Stimulated activated CD8-positive, alpha-beta memory T cell treated with anti-CD3 and anti-CD28 coated beads, Interleukin-15, amount 100 ng/mL, for 48 hours (primary cell): ENCODE measurements at places on chromosomes 4 and X.
A peak's percentile ranks its signal among the peaks of the same experiment; 100 is the strongest.

- no peak for DNase-seq
Measured at GRCh38 chr4:28267166-28267565, 1406.5 kb downstream of the STIM2 start.

GRCh38 chr4:140266958-140267568 lies 106.4 kb upstream of the SCOC start:
- no peak for DNase-seq

DNA sequence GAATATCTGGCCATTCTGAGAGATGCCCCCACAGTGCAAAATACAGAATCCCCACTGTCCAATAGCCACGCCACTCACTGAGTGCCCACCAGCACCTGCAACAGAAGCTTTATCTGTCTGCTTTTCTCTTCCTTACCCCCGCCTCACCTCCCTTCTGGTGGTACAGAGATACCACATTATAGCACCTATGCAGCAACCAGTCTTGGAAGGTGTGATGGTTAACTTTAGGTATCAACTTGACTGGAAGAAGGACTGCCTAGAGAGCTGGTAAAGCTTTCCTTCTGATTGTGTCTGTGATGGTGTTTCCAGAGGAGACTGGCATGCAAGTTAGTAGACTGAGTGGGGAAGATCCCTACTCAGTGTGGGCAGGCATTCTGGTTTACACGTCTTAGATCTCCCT lies 61.8 kb upstream of the TXK start:
- no peak for DNase-seq

- no peak for DNase-seq
Measured at GRCh38 chr4:160202802-160203201, 1099.9 kb downstream of the RAPGEF2 start.

- DNase-seq = peak; percentile 32
Measured at GRCh38 chrX:54182194-54182863, 725 bp downstream of the FAM120C start.

- DNase-seq = no peak
Measured at GRCh38 chr4:183986971-183987946, 82.2 kb downstream of the STOX2 start.

DNA sequence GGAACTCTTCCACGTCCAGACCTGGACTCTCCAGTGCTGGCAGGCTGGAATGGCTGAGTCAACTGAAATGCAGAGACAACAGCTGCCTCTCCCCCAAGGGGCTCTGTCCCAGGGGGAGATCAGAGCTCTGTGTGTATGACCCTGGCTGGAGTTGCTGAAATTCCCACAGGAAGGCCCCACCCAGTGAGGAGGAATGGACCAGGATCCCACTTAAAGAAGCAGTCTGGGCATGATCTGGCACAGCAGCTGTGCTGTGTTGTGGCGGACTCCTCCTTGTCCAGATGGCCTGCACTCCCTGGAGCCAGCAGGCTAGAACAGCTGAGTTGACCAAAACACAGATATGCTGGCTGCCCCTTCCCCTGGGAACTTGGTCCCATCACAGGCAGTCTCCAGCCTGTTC lies 25.4 kb downstream of the C4orf17 start:
- no peak for DNase-seq

GRCh38 chr4:147678796-147679549 lies 5.0 kb downstream of the PRMT9 start:
- no peak for DNase-seq

- no peak for DNase-seq
Measured at GRCh38 chr4:15544248-15544729, 74.6 kb downstream of the CC2D2A start.

DNA sequence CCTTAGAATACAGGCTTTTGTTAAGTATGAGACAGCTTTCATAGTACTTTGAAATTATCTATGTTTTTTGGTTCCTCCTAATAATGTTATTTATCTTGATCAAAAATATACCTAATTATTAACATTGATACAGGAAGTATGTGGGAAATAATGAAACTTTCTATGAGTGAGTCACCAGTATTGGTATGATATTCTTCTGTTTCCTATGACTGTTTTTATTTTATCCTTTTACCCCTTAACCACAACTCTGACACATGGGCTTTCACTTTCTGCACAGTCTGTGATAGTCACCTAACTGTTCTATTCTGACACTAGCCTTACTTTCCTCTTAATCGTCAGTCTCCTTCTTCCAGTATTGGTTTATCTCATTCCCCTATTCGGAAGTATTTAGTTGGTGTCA lies 4.7 kb downstream of the THAP9 start:
- DNase-seq = no peak

GRCh38 chr4:24056289-24056688 lies 166.4 kb upstream of the PPARGC1A start:
- no peak for DNase-seq

DNA sequence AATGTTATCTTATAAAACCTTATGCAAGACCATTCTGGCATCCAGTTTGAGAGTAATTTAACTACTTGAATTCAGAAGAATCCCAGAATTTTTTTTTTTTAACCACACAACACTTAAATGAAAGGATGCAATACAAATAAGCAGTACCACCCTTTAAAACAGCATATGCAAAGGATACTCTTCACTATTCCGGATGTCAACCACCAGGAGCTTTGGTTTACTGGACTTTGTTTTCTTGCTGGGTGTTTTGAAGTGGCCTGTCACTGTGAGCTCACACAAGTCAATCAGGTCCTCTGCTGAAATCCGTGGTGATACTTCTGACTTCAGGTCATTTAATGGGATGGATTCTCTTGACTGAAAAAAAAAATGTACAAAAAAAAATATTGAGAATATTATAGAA lies 200.0 kb downstream of the TBCK start:
- no peak for DNase-seq

DNA sequence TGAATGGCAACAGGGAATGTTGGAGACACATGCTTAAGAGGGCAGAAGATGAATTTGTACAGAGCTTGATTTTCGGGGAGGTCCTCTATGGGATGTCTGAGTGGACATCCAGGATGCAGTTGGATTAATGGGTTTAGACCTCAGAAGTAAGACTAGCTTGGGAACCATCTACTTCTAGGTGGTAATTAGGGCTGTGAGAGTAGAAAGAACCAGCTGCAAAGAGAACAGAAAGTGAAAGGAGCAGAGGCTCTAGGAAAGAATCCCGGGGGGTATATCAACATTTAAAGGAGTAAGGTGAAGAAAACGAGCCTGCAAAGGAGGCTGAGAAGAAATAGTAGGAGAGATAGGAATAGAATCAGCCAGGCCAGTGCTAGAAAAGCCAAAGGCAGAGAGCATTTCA lies 29.0 kb upstream of the NKRF start:
- no peak for DNase-seq

GRCh38 chr4:103100691-103101090 lies 1.1 kb upstream of the BDH2 start:
- DNase-seq = no peak

GRCh38 chrX:10146346-10146745 lies 10.4 kb upstream of the CLCN4 start:
- no peak for DNase-seq

DNA sequence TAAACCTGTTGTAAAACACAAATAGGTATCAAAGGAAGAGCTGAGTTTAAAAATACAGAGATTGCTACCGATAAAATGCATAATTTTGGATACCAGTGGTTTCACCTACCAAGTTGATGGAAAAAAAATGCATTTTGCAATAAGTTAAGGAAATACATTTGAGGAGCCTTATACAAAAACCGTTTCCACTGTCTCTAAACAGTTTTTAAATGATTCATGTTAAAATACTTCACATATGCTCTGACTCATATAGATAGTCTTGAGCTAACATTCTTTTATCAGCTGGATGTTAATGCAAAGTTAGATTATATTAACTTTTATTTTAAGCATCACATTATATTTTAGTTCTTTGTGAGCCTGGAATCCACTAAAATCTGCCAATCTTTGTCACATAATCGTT lies 50.6 kb upstream of the ANKRD17 start:
- DNase-seq = no peak

DNA sequence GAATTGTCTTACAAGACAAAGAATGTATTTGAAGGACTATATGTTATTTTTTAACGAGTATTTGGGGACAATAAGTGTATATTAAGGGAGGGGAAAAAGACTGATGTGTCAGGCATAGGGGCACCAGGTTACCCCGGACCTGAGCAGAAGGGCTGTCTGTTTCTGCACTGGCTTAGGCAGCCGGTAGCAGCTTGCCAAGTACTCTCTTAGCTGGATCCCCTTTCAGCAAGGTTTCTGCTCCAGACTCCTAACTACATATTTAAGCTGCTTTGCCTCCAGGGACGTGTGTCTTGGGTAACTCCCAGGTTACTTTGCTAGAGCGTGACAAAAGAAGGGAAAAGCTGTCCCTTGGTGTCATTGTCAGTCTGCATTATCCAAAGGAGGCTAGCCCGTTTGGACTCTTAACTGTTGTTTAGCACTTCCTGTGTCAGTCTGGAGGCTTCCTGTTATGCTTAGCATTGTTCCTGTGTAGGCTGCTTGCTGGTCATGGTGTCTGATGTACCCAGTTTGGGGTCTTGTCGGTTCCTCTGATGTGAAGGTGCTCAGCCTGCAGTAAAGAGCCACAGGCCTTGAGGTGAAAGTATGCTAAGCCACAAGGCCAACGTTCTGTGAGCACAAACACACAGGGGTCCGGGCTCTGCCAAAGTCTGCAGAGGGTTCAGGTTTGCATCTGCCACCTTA lies 11.6 kb downstream of the CXCR3 start:
- no peak for DNase-seq

DNA sequence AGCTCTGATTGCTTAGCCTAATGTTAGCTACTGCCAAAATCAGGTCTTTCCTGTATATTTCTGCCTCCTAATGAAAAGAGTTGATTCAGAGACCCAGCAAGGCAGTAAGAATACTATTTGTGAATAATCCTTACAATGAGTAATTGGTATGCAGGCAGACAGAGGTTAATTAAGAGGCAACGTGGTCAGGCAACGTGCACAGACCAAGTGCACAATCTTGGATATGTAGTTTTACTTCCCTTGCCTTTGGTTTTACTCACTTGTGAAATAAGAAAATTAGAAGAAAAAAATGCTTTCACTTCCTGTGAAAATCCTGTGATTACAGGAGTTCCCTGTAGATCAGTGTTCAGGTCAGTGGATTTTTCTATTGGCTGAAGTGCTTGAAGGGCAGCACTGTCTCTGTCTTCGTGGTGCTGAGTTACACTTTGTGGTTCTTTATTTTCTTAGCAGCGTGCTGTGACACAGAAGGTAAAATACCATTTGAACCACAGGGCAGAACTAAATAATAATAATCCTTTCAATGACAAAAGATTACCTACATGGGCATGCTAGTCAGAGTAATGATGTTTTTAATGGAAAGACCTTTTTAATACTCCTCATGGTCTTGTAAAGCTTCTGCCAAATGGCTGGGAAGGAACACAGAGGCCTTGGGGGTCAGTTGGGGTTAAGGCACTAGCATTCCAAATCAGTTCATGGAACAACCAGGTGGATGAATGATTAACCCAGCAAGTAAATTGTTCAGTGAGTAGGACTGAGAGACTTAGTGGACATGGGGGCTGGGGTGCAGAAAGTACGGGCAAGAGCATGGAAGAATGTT lies 430.9 kb downstream of the MAPK10 start:
- DNase-seq = no peak

DNA sequence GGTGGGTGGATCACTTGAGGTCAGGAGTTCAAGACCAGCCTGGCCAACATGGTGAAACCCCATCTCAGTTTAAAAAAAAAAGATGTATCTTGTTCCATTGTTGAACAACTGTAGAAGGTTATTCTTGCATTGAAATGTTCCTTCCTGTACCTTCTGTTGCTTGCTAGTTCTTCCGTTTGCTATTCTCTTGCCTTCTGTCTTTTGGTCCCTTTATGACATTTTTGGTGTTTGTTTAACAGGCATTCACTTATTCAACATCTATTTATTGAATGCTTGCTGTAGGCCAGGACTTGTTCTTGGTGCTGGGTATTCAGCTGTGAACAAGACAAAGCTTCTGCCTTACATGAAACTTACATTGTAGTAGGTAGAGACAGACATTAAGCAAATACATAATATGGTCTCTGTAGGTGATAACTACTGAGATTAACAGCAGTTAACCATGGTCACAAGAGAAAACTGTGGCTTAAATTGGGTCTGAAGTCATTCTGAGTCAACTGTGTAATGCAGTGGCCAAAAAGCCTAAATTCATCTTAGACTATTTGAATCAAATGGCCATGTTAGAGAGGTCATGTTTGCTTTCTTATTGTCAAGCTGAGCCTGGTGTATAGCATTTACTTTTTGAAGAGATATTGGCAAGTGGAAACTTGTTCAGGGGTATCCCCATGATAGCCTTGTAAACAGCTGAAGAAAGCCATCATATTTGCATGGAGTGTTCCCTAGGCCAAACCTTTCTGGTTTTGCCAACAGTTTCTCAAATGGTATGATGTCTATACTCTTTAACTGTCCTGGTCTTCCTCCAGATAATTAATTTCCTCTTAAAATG lies 35.6 kb downstream of the GAB1 start:
- no peak for DNase-seq

GRCh38 chr4:41258783-41259182 lies 2.1 kb downstream of the UCHL1 start:
- no peak for DNase-seq

DNA sequence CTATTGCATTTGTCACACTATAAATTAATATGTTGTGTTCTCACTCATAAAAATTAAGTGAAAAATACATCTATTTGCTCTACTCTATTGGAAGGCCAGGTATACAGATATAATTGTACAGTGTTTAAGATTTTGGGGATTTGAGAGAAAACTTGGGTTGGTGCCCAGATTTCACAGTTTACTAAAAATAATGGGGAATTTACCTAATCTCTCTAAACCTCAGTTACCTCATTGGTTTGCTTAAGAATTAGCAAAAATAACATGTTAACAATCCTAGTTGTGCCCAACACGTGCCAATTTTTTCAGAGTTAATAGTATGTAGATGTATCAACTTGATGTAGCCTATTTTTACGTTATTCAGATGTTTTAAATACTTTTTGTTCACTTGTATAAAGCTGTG lies 1495.3 kb upstream of the PCDH7 start:
- no peak for DNase-seq

GRCh38 chr4:138269175-138269574 lies 27.0 kb upstream of the SLC7A11 start:
- DNase-seq = no peak

DNA sequence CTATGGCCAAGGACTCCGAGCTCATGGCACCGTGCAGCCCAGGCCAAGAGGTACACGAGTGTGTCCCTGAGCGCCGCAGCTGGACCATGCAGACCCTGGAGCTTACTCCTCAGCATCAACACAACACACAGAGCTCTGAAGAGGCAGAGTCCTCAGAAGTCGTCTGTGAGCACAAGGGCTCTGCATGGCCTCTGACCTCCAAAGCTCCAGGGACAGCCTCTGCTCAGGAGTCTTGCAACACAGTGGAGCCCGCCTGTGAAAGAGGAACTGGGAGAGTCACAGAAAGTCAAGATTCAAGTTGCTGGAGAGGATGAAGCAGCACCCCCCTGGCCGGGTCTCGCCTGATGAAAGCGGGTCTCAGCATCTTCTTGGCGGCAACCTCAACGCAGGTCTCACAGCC lies 2.9 kb downstream of the LRPAP1 start:
- DNase-seq = no peak

GRCh38 chrX:153530411-153531129 lies 13.1 kb downstream of the ATP2B3 start:
- DNase-seq = no peak

- no peak for DNase-seq
Measured at GRCh38 chrX:12930150-12930549, 23.7 kb downstream of the TLR8 start.

GRCh38 chrX:47191331-47191730 lies 2.3 kb upstream of the UBA1 start:
- DNase-seq = peak; percentile 34

- DNase-seq = no peak
Measured at GRCh38 chr4:53307819-53308780, 57.8 kb downstream of the SCFD2 start.
